Endothelial cell of umbilical vein (primary cell): ENCODE measurements at places on chromosomes 1 and 21.

DNA sequence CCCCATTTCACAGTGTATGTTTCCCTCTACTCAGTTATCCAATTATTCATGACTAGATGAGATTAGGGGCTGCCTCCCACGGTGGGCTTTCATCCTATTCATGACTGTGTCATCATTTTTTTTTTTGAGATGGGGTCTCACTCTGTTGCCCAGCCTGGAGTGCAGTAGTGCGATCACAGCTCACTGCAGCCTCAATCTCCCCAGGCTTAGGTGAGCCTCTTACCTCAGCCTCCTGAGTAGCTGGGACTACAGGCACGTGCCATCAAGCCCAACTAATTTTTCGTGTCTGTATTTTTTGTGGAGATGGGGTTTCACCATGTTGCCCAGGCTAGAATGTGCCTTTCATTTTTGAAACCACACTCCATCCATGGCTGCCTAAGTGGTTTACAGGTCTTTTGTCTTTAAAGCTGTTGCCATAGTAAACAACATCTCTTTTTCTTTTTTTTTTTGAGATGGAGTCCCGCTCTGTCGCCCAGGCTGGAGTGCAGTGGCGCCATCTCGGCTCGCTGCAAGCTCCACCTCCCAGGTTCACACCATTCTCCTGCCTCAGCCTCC is 60.0 kb downstream of the PIK3CD start:
- no peak overlapping the region for H3K4me3 ChIP-seq
- H3K27me3 ChIP-seq = no peaks in the 10 kb centered on the region
- no peak overlapping the region for H3K27ac ChIP-seq
- DNase-seq = no peak
- H3K36me3 ChIP-seq = no peaks in the 10 kb centered on the region

GRCh38 chr1:67439277-67440029 is 9.3 kb upstream of the SERBP1 start:
- no peak for DNase-seq
- no peaks in the 10 kb centered on the region for H3K27me3 ChIP-seq
- no peak overlapping the region for H3K27ac ChIP-seq
- no peaks in the 10 kb centered on the region for H3K36me3 ChIP-seq

GRCh38 chr1:233627376-233627775 is 13.5 kb downstream of the KCNK1 start:
- H3K27ac ChIP-seq = no peak overlapping the region
- DNase-seq = no peak
- no peak overlapping the region for H3K4me3 ChIP-seq

GRCh38 chr1:214496126-214496525 is 55.3 kb downstream of the PTPN14 start:
- peaks cover 24% of the 10 kb centered on the region for H3K4me1 ChIP-seq
- no peak for DNase-seq
- no peak overlapping the region for H3K27ac ChIP-seq
- no peaks in the 10 kb centered on the region for H3K36me3 ChIP-seq

GRCh38 chr1:58883037-58883887 is 99.4 kb upstream of the JUN start:
- H3K4me1 ChIP-seq = peaks cover 42% of the 10 kb centered on the region
- no peak overlapping the region for H3K4me3 ChIP-seq
- peak; percentile 99 for DNase-seq
- H3K27me3 ChIP-seq = no peaks in the 10 kb centered on the region
- peak overlapping the region; percentile 99 for H3K27ac ChIP-seq
- no peaks in the 10 kb centered on the region for H3K36me3 ChIP-seq
